ENCODE measurements at places on chromosomes 2 and 18. TPM values are rescaled to one million over a fixed set of nuclear protein-coding genes. Genes with fewer than 3 reads are reported as not detected.

MYO1B gene
- 0.27 TPM for total RNA-seq

HOXD8 gene
- not detected for total RNA-seq

HNRNPA3 gene
- 23.7 TPM for total RNA-seq

PTRHD1 gene
- 57.1 TPM for total RNA-seq

RAPGEF4 gene
- total RNA-seq = under 0.01 TPM

GREB1 gene
- total RNA-seq = 0.27 TPM

GAD1 gene
- 3.2 TPM for total RNA-seq

CDH2 gene
- total RNA-seq = 3.5 TPM

PHLPP1 gene
- 19.1 TPM for total RNA-seq

IL1RN gene
- 0.54 TPM for total RNA-seq

ZSWIM2 gene
- total RNA-seq = not detected

HES6 gene
- 3.5 TPM for total RNA-seq

ALLC gene
- not detected for total RNA-seq

CYTIP gene
- total RNA-seq = 45.5 TPM
